ENCODE measurements at places on chromosomes 2 and 18.

DNA sequence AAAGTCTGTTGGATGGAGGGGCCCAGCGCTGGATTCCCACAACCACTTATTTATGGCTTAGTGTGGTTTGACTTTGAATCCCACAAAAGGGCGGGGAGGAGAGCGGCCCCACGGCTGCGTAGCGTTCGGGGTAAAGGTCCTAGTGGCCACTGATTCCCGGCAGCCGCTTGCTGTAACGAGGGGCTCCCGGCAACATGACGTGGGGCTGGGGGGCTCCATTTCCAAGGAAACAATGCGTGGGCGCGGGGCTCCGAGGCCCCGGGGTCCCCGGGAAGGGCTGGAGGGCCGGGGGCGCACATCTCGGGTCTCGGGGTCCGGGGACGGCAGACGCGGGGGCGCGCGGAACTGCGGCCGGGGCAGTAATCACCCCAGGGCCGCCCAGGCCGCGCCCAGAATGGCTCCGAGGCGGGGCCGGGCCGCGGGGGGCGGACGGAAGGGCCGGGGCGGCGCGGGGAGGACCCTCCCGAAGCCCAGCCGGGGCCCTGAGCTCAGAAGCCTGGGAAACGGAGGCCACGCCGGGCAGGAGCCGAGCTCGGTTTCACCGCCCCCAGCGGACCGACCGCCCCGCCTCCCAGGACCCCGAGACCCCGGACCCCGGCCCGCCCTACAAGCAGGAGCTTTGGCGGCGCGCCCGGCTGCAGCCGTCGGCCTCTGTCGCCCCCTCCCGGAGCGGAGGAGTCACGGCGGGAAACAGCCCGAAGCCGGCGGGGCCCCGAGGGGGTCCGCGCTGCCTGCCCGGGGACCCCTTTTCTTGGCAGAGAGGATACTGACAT, 11.9 kb upstream of the MLPH start:
- DNase-seq, result peak; percentile 86

- DNase-seq, result no peak
These were observed 80.2 kb upstream of the NEUROD1 start for GRCh38 chr2:181760521-181760920.

DNA sequence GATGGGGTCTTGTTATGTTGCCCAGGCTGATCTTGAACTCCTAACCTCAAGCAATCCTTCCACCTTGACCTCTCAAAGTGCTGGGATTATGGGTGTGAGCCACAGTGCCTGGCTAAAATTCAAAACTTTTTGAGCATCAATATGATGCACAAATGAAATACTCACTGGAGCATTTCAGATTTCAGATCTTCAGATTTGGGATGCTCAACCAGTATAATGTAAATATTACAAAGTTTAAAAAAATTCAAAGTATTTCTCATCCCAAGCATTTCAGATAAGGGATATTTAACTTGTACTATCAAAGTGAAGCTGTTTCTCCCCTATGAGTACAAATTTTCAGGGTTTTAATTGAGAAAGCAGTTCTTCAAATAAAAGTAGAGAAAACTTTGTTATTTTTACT, 164.1 kb upstream of the CCDC68 start:
- DNase-seq, result no peak

DNA sequence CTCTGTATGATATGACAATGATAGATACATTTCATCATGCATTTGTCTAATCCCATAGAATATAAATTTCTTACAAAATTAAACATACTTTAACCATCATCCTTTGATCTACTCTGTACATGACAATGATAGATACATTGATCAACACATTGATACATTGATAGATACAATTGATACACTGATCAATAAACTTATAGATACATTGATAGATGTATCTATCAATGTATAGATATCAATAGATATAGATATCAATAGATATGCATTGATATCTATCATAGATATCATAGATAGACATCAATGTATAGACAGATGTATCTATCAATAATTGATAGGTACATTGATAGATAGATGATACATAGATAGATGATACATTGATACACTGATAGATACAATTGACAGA, 105.4 kb downstream of the DYM start:
- DNase-seq, result no peak

- no peak for DNase-seq
These were observed 641.1 kb downstream of the TMEM182 start for GRCh38 chr2:103402944-103403343.

DNA sequence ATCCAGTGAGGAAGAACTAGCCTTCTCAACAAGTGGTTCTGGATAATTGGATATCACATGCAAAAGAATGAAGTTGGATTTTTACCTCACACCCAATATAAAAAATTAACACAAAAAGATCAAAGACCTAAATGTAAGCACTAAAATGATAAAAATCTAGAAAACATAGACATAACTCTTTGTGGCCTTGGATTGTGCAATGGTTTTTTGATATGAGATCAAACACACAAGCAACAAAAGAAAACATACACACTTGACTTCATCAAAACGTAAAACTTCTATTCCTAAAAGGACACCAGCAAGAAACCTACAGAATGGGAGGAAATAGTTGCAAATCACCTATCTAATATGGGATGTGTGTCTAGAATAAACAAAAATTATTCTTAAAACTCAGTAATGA, 54.1 kb upstream of the NFE2L2 start:
- DNase-seq, result no peak

GRCh38 chr2:201761101-201761500, 19.6 kb downstream of the ALS2 start:
- no peak for DNase-seq

DNA sequence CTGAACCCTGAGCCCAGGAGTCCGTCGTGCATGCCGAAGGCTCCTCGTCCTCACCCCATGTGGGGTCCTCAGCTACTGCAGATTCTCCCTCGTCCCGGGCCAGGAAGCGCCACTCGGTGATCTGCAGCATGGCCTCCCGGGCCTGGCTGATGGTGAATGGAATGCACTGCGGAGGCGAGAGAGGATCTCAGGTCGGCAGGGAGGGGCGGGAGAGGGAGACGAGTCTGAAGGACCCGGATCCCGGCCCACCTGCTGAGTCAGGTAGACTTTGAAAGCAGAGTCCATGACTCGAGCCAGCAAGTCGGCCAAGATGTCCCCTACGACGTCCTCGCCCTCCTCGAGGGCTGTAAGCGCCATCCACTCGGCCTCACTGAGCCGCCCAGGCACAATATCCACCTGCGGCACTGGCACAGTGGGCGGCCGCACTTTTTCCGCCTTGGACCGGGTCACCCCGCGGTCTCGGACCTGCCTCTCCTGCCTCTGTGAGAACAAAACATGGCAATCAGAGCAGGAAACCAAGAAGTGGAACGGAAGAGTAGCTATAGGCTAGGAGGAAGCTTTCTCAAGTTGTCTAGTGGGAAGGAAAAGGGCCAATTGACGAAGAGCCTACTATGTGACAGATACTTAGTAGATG, 5.5 kb downstream of the C2orf81 start:
- no peak for DNase-seq

DNA sequence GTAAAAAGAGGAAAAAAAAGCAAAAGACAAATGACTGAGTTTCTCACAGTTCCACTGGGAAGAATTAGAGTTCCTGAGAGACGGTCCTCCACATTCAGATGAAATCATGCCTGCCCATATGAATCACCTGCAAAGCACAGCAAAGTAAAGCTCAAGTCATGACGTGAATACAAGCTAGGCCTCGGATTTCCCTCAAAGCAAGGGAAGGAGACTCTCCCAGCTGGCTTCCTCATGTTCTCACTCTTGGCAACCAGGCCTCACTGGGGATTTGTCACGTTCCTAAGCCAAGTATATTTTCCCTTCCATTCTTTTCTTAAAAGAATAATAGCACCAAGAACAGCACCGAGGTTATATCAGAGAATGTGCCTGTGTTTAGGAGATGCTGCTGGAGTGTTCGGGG, 47.0 kb downstream of the CYP27C1 start:
- peak; percentile 93 for DNase-seq

GRCh38 chr2:138475277-138475776, 26.2 kb upstream of the SPOPL start:
- no peak for DNase-seq

Measured in fibroblast of skin of scalp (primary cell).